Kasumi-1 (cell line): ENCODE measurements at places on chromosomes 7 and 10.

- no peak for DNase-seq
Observed at GRCh38 chr7:41769162-41769561, 66.3 kb upstream of the INHBA start.

DNA sequence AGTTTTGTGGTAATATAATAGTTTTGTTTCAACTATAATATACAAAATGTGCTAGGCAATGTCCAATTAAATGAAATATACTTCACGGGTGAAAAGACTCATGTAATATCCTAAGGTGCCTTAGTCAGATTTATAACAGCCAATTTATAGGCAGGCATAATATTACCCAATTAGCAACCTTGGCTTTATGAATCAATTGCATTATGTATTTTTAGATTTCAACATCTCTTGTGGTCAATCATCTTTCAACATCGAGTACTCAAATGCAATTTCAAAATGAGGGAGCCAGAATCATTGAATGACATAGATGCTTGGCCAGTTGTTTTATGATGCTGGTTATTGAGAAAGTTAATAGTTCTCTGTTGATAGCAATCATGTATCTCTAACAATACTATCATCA, 110.3 kb upstream of the SP8 start:
- DNase-seq, result no peak

GRCh38 chr7:149293338-149293737, 31.3 kb downstream of the ZNF783 start:
- no peak for DNase-seq

DNA sequence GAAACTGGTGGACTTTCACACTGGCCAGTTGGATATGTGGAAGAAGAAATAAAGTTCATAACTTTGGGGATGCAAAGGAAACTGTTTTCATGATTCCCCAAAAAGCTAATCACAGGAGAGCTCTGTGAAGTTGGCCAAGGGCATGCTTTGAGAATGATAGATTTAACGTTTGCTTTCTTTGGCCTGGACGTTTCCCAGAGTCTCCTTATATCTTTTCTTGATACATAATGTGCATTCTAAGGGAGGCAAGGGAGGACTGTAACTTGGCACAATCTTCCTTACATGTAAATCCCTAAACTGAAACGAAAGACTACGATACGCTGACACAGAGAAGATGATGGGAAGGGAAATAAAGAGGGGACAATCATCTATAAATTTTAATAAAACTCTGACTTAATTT, 176.5 kb upstream of the INHBA start:
- DNase-seq, result no peak

- DNase-seq, result no peak
Observed at GRCh38 chr7:25652366-25652765, 424.1 kb upstream of the NPVF start.

DNA sequence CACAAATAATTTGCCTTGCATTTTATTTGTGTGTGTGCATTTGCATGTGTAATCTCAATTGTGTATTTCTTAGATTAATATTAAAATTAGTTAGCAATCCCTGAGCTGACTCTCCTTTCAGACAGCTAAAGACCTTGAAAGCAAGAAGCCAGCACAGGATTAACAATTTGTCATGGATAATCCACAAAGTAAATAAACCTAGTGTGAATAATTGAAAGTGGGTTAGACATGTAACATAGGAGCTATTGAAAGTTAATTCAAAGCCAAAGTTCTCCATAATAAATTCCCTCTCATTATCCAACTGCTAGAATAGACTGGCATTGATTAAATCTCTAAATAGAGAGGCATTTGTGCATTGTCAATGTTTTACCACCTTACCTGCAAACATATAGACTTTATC, 326.1 kb downstream of the PLXDC2 start:
- DNase-seq, result no peak

GRCh38 chr10:95295031-95295755, 4.4 kb upstream of the PDLIM1 start:
- DNase-seq, result peak; percentile 78

DNA sequence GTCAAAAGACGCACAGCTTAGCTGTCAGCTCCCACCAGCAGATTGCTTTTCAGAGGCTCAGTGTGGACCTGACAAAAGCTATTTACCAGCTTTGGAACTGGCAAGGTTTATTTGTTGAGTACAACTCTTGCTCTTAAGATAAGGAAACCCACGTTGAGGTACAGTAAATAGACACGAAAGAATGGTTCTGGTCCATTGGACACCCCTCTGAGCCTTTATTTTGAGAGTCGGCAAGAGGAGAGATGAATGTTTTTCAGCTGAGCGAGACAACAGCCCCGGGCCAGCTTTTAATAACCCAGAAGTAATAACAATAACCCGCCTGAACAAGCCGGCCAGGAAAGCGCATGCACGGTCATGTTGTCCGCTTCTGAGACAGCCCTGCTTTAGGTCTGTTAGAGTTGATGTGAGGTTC, 49.0 kb downstream of the WNT2 start:
- DNase-seq, result no peak

GRCh38 chr10:6068006-6068405, 5.8 kb upstream of the IL2RA start:
- no peak for DNase-seq

DNA sequence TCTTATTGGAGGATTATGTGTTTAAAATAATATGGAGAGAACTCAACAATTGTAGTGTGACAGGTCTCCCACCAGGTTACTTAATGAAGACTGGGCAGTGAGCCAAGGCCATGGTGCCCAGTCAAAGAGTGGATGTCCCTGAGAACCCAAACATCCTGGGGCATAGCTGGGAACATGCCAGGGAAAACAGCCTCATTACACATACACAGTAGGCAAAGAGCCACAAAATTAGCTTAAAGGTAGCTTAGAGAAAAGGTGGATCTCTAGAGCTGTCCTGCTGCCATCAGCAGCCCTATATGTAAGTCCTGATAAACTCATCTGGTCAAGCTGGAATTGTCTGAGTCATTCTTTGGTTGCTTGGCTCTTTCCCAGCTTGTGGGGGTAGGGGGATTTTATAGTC, 287.8 kb downstream of the PHF14 start:
- no peak for DNase-seq

GRCh38 chr7:38428041-38428440, 154.6 kb upstream of the TARP start:
- DNase-seq, result no peak

GRCh38 chr10:76071653-76072365, 640.4 kb downstream of the LRMDA start:
- no peak for DNase-seq

DNA sequence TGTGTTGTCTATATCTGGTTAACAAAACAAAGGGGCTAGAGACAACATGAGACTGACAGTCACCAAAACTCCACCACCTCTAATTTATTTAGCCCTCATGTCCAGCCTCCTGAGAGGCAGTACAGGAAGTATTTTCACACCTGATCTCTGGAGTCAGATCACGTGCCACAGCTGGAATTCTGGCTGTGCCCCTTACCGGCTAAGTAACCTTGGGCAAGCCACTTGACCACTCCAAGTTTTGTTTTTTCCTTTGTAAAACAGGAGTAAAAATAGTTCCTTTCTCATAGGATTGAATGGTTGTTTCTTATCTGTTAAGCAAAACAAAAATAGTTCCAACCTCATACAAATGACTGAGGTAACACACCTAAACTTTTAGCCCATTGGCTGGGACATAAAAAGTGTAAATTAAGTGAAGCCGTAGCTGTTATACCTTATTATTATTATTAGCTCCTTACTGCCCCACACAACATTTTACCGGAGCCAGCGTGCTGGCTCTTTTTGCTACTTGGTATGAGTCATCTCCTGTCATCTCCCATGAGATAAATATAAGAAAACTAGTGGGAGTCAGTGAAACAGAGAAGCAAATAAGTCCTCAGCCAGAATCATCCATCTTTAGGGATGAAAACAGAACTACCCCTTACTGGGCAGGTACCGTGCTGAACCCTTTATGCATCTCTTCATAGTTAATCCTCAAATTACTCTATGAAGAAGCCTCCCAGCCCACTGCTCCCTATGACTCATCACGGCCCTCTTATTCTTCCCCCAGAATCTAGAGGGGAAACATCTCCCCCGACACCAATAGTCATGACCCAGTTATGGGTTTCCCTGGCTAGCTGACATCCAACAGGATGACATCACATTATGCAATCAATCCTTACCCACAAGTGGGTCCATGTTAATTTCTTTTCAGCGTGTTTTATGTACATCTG, 44.9 kb downstream of the PPP1R3C start:
- DNase-seq, result peak; percentile 14

DNA sequence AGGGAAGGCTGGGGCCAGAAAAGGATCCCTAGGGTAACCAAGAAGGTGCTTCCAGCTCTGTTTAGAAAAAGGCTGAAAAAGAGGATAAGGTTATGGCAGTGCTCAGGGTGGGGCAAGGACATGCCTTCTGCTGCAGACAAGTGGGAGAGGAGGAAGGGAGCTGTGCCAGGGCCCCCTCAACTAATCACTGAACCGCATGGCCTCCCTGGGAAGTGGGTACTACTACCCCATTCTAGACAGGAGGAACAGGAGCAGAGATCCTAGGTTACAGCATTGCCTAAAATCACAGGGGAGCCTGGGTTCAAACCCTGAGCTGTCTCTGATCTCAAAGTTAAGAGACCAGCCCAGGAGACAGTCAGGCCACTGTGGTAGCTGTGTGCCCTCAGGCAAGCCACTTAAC, 149.7 kb downstream of the GRID1 start:
- no peak for DNase-seq

DNA sequence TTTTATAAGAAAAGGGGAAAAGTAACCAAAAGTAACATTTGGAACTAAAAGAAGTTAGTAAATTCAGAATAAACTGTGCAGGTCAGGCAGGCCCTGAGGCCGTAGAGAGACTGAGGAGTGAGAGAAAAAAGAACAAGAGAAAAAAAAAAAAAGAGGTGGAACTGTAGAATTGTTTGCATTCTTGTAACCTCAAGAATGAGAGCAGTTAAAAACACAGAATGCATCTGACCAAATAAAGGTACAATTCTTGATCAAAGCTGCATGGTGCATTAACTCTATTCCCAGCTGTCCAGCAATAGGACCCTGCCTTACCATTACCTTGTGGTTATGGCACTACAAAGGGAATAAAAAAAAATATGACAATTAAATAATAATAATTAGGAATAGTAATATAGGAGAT, 170.1 kb upstream of the SEMA3A start:
- no peak for DNase-seq

- DNase-seq, result no peak
Observed at GRCh38 chr10:122852261-122852660, 6.6 kb upstream of the CUZD1 start.

DNA sequence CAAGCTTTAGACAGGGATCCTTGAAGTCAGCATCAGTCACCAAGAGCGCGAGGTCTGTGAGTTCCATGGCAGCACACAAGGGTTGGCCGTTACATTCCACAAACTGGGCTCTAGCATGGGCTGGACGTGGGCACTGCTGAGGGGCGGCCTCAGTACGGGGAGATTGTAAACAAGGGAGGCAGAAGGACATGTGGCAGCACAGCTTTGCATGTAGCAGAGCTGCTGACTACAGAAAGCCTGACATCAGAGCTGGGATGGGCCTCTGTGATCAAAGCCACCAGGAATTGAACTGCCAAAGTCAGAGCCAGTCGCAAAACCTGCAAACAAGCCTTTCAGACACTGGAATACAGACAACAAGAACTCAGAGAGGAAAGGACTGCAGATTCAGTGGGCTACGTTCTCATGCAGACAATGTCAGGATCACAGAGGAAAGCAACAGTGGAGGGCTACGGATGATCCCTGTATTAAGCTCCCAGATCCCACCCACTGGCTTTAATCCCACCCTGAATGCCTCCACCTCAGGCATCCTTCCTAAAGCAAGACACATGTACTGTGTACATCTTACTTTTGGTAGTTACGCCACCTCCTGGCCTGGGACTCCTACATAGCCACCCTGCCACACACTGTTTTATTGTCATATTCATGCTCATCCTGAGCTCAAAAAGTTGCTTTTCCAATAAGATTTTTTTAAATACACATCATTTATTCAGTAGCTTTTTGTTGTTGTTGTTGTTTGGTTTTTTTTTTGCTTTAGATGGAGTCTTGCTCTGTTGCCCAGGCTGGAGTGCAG, 291.1 kb upstream of the IMMP2L start:
- DNase-seq, result no peak

GRCh38 chr10:778626-779330, 89.3 kb upstream of the DIP2C start:
- no peak for DNase-seq

- no peak for DNase-seq
Observed at GRCh38 chr7:64867863-64868440, 35.1 kb upstream of the ZNF273 start.

DNA sequence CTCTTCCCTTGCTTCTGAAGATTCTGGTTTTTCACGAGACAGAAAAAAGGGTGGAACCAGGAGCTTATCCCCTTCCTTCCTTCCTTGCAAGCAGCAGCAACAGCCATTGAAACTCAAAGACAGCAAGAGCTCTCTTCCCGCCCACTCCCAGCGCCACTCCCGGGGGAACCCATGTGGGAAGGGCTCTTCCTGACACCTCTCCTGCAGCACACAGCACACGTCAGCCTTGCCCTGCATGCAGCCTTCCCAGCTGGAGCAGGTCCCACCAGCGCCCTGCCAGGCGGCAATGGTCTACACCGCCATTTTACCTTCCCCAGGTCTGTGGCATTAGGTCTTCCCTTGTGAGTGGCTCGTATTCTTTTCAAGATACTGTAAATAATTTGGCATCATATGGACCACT, 161.8 kb downstream of the MGMT start:
- DNase-seq, result no peak
